ENCODE measurements at places on chromosomes 12 and 14.

GRCh38 chr14:63901434-63902085 lies 48.8 kb downstream of the SYNE2 start:
- DNase-seq = no peak

GRCh38 chr14:39456702-39457250 lies 24.5 kb upstream of the FBXO33 start:
- no peak for DNase-seq

GRCh38 chr14:99647411-99647810 lies 2.5 kb downstream of the HHIPL1 start:
- no peak for DNase-seq

- no peak for DNase-seq
These were observed 206.7 kb downstream of the AACS start for GRCh38 chr12:125271892-125272291.

GRCh38 chr14:80771201-80771600 lies 170.3 kb downstream of the CEP128 start:
- no peak for DNase-seq

DNA sequence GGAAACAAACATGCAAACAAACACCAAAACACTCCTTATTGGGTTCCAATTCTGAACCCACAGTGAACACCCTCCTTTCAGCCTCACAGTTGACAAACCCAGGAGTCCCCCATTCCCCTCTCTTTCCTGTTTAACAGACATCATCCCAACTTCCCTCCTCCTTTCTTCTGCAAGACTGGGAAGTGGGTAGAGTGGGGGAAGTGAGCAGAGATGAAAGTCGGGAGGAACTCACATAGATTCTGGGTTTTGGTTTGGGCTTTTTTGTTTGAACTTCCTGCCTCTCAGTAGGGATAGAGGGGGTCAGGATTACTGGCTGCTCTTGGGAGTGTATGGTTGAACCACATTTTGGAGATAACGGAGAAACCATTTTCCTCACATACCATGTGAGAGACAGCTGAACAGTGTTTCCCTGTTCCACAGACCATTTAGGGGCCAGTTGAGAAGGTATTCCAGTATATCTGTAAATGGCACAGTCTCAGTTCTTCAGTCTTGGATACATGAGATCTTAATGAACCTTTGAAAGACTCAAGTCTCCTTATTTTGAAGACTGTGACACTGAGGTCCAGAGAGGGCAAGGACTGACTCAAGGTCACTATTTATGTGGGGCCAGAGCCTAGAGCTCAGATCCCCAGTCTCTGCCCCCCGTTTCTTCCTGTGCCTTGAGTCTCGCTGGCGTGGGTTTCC lies 3.9 kb upstream of the GPR84 start:
- DNase-seq = no peak

DNA sequence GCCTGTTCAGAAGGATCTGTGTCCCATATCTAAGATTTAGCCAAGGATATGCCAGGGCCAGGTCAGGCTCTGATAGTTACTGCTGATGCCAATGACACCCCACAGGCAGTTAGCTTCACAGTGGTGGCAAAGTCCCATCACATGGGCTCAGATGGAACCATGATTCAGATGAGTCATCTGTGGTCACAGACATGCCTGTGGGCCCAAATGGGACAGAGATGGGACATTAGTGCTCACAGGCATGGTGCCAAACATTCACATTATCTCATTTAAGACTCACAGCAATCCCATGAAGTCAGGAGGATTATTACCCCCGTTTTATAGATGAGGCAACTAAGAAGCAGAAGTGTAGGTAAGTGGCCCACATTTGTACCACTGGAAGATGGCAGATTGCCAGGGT lies 207.8 kb downstream of the DPF3 start:
- no peak for DNase-seq

GRCh38 chr12:54431911-54432814 lies 13.1 kb upstream of the ITGA5 start:
- no peak for DNase-seq

DNA sequence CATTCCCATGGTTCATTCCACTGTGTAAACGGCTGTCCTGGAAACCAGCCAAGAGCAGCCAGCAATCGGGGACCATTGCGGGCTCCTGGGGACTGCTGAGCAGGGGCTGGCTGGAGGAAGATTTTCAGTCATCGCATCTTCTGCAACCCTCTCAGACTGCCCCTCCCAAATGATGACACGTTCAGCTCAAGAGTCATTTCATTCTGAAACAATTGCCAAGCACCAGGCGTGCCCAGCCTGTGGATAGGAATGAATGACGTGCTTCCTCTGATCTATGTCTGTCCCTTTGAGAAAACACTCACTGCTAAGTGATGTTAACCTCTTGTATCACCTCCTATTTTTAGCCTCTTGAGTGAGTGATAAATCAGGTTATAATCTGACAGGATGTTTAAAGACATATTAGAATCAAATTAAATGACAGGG lies 62.0 kb downstream of the NDUFA12 start:
- DNase-seq = no peak

GRCh38 chr12:47811581-47812484 lies 7.9 kb downstream of the HDAC7 start:
- DNase-seq = no peak

- DNase-seq = no peak
These were observed 288.7 kb upstream of the DDHD1 start for GRCh38 chr14:53441789-53442188.

DNA sequence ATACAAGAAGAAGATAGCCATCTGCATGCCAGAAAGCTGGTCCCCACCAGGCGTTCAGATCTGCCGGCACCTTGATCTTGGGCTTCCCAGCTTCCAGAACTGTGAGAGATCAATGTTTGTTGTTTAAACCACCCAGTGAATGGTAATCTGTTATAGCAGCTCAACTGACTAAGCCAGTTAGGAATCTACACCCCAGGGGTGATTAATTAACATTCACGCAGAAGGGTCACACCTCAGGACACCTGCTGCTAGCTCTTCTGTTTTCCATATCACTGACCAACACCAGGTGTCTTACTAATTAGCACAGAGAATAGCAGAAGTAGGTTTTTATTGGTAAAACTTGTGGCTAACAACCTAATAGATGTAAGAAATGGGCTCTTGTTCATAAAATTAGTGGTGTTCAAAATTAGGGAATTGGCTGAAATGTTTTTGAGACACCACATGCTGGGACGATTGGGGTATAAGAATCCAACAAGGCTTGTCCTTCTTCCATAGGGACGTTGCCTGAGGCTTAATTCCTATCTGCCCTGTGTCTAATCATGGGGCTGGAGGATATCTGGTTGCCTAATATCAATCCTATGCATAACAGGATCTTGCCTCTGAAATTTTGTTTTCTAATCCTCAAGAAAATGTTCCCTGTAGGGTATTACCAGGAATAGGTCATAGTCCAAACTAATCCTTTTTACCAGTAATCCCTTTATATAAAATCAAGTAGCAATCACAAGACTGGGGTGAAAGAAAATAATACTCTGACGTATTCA lies 42.0 kb upstream of the CHST11 start:
- DNase-seq = peak; percentile 35

DNA sequence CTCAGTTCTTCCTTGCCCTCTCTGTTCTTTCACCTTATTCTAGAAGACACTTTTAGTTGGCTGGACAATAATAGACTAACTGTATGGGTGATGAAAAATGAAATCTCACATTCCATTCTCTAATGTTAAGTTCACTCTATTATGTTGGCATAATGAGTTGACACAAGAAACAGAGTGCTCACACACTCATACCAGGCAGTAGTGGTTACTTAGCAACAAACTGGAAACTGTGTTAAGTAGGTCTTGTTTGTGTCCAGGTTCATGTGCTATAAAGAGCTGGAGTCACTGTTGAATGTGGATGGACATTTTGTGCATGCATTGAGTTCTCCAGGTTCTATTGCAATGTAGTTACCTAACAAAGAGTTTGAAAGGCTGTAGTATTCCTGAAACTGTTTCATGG lies 16.9 kb upstream of the PPP4R4 start:
- no peak for DNase-seq

GRCh38 chr12:131586761-131587160 lies 124.1 kb upstream of the SFSWAP start:
- DNase-seq = no peak

DNA sequence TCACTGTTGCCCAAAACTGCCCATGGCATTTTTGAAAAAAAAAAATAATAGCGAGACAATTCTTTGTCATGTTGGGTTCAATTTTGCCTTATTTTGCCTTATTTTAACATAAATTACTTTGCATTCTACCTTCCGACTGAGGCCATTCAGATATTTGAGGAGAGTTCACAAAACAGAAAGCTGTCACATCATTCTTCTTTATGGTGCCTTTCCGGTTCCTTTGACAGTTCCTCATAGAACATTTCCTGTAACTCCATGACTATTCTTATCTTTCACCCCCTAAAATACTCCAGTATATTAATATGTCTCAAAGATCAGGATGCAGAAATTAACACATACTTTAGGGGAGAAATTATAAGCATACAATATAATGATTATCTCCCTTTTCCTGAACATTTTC lies 476.7 kb downstream of the NOVA1 start:
- DNase-seq = no peak

- DNase-seq = no peak
These were observed 196.4 kb upstream of the IGF1 start for GRCh38 chr12:102676812-102677211.

DNA sequence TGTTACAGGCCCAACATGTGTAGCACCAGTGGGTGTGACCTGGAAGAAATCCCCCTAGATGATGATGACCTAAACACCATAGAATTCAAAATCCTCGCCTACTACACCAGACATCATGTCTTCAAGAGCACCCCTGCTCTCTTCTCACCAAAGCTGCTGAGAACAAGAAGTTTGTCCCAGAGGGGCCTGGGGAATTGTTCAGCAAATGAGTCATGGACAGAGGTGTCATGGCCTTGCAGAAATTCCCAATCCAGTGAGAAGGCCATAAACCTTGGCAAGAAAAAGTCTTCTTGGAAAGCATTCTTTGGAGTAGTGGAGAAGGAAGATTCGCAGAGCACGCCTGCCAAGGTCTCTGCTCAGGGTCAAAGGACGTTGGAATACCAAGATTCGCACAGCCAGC lies 8.6 kb downstream of the BCL2L14 start:
- no peak for DNase-seq

DNA sequence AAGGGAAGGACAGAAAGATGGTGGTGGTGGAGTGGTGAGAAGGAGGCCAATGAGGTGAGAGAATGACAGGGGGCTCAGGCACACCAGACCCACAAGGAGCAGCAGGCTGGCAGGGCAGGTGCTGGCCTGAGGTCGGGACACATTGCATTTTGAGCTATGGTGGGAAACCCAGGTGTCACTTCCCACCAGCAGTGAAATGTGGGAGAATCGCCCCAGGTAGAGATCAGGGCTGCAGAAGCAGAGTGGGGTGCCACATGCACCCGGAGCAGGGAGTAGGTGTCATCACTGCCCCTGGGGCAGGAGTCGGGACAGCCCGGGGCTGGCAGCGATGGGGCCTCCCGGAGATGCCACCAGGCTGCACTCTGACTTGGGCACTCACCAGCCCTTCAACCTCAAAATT lies 315.8 kb downstream of the BCL11B start:
- no peak for DNase-seq

- no peak for DNase-seq
These were observed 60.4 kb upstream of the FOXN3 start for GRCh38 chr14:89477391-89477790.

- DNase-seq = no peak
These were observed 300 bp downstream of the SSH1 start for GRCh38 chr12:108857158-108857407.

DNA sequence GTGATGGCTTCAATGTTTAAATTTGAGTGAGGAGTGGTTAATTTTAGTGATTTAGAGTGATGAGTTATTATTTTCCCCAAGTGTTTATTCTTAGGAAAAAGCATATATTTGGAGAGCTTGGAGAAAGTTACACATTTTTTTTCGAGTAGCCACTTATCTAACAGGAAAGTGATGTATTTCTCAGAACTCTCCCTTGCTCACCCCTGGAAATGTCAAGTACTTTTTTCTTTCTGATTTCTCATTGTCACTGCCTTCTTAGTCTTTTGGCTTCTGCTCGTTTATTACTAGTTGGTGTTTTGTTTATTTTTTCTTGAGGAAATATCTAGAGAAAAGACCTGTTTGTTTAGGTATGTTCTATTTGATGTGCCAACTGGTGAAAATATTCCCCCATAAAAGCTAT lies 58.8 kb downstream of the AEBP2 start:
- no peak for DNase-seq

DNA sequence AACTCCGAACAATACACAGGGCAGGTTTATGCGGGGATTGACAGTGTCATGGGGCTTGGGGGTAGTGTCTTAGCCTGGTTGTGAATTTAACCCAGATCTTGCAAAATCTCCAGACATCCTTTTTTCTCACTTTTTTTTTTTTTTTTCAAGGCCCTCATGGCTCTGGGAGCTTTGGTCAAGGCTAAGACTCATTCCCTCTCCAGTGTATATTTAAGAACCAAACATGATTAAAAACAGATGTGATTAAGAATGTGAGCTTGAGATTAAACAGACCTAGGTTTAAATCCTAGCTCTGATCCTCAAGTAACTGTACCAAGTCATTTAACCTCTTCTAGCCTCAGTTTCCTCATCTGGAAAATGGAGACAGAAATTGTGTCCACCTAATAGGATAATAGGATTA lies 151.7 kb upstream of the FUT8 start:
- DNase-seq = no peak

DNA sequence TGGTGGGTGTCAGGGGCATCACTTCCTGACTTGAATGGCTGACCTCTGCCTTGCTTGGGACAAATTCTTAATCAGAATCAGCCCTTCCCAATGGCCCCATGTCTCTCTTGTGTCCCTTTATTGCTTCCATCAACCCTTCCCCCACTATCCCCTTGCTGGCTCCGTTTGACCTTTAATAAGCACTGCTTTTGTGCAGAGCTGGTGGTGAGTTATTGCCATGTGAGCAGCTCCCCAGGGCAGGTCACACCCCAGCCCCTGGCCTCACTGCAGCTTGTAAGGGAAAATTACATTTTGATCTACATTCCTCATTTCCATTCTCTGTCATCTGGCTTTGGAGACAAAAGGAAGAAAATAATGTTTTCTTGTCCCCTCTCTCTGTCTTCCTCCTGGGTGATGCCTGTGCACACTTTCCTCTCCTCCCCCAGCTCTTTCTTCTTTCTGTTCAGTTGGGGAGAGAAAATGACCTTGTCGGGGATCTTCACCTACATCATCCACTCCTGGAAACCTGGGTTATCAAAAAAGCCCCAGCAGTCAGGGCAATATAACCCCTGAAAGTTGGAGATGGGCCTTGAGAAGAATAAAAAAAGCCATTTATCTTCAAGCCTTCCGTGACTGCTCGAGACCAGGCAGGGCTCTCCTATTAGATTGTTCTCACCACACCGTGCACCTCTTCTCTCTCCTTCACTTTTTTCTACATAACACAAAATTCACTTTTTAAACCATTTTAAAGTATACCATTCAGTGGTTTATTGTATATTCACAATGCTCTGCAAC lies 100.4 kb upstream of the SRRM4 start:
- DNase-seq = no peak

GRCh38 chr14:79783041-79783440 lies 428.3 kb downstream of the DIO2 start:
- no peak for DNase-seq
